ENCODE measurements at places on chromosomes 6 and 20.

DNA sequence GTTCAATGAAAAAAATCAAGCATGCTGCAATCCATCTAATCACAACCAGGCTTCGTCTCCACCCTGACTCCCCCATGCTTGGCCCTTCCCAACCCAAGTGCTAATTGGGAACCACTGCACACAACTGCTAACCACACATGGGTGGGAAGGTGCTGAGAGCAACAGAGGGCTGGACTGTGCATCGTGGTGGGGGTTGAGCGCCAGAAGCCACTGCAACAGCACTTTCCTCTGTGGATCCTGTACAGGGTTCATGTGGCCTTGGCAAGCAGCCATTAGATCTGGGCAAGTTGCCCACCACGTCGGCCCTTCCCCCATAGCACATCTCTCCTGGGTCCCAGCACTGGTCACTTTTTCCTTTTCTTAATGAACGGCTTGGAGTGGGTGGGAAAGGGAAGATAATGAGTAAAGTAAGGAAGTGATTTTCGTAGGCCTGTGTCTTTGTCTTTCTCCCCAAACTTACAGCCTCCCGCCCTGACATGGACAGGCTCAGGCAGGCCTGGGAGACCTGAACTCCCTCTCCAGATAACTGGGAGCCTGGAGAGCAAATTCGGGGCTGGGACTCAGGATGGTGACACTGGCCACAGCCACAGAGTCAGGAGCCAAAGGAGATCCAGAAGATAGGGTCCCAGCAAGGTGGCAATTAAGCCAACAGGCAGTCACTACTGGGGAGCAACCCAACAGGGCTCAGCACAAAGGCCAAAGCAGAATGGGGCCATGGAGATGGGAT lies 34.4 kb upstream of the MRPS10 start:
- peak; percentile 77 for DNase-seq

- no peak for DNase-seq
Measured at GRCh38 chr20:5991623-5992441, 41.4 kb downstream of the MCM8 start.

- DNase-seq: peak; percentile 71
Measured at GRCh38 chr6:89433252-89434149, 549 bp downstream of the ANKRD6 start.

- no peak for DNase-seq
Measured at GRCh38 chr6:88359530-88360202, 193.5 kb upstream of the CNR1 start.

DNA sequence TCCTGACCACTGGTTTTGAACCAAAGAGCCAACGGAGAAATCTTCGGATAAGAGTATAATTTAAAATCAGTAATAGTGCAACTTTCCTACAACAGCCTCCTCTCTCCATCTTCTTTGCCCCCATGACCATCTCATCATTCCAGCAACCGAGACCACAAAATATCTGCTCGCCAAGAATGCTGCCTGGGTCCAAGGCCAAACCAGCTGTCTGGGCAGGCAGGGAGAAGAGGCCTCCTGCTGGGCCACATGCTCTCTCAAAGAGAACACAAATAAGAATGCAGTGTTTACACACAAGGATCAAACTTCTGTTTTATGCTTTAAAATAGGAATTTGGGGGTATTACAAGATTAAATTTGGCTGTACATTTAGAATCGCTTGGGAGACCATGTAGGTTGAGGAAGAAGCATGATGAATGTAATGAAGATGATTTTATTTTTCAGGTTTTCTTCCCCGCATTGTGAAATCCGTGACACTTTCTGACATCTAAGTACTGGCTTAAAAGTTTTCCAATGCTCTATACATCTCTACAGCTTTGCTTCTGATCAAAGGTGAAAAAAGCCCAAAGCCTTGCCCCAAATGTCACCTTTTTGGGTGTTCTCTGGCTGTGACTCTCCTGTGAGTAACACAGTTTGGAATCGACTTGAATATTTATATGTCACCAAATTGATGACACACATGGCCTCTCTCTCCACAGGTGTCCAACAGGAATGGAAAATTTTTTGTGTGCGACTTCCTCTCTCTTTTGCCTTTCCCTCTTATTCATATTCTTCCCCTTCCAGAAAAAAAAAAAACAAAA lies 79.4 kb upstream of the PROKR2 start:
- no peak for DNase-seq

DNA sequence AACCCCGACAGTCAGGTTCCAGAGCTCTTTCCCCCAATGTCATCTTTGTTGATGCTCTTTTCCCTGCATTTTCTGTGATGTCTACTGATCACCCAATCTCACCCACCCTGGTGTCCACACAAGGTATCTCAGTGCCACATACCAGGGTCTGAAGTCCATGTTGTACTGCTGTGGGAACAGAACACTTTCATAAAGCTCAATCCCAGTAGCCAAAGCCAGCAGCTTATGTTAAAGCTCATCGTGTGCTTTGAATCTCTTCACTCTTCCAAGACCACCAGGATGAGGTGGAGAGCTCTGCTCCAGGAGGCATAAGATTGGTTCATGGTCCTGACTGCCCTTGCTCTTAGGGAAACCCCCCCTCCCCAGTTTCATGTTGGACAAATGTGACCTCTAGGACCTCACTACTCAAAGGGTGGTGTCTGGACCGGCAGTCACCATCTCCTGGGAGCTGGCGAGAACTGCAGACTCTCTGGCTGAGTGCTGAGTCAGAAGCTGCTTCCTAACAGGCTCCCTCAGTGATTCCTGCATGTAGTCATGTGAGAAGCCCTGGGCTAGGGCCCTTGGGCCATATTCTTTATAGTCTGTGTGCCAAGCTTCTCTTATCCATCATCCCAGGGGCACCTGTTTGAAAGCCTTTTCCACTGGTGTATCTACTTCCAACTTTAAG lies 13.4 kb upstream of the CPNE5 start:
- no peak for DNase-seq

GRCh38 chr6:168908887-168909286 lies 344.8 kb downstream of the THBS2 start:
- no peak for DNase-seq

DNA sequence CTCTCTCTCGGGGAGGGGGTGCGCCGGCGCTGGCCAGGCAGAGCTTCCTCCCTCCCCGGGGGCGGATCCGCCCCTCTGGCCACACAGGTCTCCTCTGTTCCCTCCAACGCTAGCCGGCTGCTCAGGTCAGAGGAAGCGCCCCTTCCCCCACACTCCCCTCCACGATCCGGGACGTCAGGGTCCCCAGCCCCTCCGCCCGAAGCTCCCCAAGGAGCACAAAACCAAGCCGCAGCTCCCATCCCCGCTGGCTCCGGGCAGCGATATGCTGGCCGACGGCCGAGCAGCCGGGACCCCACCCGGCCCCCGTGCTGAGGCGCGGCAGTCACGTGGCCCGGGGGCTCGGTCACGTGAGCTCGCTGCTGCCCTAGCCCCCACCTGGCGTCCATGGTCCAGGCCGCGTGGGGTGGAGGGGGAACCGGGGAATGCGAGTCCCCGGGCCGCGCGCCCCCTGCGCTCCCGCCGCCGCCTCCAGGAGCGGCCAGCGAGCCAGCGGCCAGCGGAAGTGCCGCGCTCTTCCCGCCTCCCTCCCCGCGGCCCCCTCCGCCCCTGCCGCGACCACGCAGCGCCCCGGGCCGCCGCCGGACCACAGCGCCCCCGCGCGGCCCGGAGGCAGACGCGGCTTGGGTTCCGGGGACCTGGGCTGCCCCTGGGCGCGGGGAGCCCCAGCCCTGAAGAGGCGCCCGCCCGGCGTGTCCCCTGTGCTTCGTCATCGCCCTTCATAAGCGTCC lies at the start of gene SLC35B2:
TSS of gene SLC35B2 (minus strand) at position 504 of the 728 bp plus-strand sequence. CDS start at position 386, 118 bp downstream.
- DNase-seq: peak; percentile 81

- no peak for DNase-seq
Measured at GRCh38 chr6:143750877-143751276, 73.1 kb downstream of the PHACTR2 start.

- DNase-seq: no peak
Measured at GRCh38 chr20:34016736-34017135, 23.0 kb downstream of the RALY start.

DNA sequence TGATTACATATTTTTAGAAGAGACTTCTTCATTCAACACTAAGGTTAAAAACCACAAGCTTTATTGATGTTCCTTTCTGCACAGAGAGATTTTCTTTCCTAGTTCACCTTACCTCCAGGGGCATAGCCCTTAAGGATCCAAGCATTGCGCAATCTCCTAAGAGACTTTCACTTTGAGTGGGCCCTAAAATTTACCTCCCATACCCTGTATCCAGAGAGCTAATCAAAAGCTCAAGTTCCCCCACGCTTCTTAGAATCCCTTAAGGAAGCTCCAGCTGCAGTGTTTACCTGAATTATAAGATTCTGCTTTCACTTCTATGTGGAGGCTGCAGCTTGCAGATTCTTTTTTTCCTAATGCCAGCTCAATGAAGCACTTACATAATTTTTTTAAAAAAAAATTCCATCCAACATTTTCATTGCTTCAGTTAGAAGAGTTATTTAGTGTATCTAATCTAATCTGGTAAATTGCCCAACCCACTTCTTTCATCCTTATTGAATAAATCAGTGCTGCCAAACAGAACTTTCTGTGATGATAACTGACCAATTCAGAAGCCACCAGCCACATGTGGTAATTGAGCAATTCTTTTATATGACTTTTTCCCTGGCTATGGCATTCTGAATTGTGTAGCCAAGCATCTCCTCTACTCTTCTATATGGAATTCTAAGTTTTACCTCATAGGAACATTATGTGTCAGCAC lies 24.6 kb upstream of the SPTLC3 start:
- no peak for DNase-seq

DNA sequence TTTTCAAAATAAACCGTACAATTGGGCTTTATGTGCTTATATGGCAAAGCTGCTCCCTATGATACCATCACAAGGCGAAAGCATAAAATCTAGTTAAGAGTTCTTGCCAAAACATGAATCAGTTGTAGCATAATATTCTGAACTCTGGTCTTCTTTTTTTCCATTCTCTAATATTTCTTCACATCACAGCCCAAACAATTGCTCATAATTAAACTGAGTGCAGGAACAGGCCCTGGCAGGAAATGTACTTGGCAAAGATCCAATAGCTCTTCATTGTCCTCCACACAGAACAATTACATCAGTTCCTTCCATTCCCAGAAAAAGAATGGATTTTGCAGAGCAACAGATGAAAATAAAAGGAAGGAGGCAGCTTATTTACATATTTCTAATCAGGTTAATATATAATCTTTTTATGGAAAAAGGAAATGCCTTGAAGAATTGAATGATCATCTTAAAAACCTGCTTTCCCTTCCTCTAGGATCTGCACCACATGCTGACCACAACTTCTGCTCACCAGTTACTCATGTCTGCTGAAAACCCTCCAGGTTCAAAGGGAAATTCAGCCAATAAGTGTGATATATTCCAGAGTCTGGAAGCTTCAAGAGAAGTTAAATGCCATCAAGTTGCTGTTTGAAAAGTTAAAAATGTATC lies 123.3 kb upstream of the COL21A1 start:
- DNase-seq: peak; percentile 60

DNA sequence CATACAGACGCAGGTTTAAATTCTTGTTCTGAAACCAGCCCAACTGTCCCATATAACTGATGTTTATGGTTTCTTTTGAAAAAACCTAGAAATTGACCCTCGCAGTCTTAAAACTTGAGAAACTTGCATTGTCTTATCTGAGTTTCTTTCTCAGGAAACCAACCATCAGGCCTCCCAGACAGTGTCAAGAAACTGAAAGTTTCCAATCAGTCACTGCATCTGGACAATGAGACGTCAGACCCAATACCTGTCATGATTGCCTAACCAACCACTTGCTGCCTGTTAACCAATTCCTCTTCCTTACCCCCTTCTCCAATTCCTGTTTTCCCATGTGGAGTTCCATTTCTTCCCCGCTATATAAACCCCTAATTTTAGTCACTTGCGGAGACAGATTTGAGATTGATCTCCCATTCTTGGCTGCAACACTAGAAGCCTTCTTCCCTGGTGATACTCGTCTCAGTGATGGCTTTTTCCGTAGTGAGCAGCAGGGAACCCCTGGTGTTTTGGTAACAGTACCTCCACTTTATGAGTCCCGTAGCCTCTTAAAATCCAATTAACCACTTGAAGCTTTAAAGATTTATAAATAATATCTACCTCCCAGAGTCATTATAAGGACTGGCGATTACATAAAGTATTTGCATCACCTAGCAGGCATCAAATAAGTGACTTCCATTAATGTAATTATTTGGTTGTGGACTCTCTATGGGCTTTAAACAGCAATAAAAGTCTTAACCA lies 49.3 kb downstream of the GPR63 start:
- no peak for DNase-seq

DNA sequence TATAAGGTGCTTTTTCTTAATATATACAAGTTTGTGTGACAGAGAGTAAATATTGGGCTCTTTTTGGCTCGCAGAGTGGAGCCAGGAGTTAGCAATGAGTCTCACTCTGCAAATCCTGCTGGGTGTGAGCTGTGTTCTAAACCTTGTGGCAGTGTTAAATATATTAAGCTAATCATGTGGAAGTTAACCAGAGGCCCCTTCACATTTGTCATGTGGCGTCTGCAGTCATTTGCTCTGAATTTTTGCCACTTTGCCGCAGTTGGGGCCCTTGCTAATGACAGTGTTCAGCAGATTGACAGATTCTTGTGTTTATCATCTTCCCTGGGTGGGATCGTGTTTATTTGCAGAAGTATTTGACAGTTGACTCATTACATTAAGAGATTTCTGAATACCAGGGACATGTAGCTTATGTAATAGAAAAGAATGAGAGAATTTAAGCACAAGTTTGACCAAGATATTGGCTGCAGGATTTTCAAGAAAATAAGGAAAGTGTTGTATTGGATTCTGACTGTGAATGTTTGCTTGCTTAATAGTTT lies 37.9 kb downstream of the SPATA2 start:
- no peak for DNase-seq

DNA sequence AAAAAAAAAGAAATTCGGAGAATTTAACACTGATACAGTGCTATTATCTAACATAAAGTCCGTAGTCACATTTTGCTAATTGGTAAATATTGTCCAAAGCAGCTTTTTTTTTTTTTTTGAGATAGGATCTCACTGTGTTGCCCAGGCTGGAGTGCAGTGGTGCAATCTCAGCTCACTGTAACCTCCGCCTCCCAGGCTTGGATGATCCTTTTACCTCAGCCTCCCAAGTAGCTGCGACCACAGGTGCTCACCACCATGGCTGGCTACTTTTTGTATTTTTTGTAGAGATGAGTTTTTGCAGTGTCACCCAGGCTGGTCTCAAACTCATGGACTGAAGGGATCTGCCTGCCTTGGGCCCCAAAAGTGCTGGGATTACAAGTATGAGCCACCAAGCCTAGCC lies 15.9 kb downstream of the MTO1 start:
- no peak for DNase-seq

GRCh38 chr6:122712093-122712447 lies 67.4 kb upstream of the FABP7 start:
- DNase-seq: no peak

Data from thyroid gland (tissue), 4 donors.